GM12864 (cell line): ENCODE measurements at places on chromosomes 2 and 18.

DNA sequence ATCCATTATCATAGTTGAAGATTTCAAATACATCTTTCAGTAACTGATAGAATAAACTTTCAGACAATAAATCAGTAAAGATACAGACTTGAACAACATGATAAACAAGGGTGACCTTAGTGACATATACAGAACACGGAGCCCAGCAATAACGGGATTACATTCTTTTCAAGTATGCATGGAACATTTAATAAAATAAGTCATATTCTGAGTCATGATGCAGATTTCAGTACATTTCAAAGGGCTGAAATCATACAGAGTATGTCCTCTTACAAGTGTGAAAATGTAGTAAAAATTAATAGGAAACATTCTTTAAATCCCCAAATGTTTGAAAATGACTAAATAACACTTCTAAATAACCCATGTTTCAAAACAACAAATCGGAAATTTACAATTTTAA lies 17.2 kb upstream of the KLHL29 start:
- DNase-seq: no peak

GRCh38 chr2:113092864-113093612 lies 25.3 kb downstream of the IL1F10 start:
- DNase-seq: no peak

- DNase-seq: no peak
These were observed 339.2 kb upstream of the HNRNPA3 start for GRCh38 chr2:176873403-176873802.

GRCh38 chr18:13217971-13218367 lies 591 bp upstream of the LDLRAD4 start:
- DNase-seq: no peak

DNA sequence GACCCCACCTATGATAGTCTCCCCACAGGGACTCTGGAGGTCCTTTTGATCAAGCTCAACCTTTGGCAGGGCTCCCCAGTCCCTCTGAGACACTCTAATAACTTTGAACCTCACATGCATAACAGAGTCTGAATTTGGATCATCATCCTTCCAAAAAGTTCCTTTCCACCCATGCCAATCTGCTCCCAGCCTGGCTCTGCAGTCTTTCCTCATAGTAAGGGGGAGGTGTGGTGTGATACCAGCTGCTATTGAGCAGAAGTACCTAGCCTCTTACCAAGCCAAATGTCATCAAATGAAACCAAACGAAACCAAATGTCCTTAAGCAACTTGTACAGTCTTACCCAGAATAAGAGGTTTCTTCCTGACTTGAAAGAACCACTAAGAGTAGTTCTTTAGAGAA lies 36.5 kb downstream of the DTNA start:
- DNase-seq: no peak

- DNase-seq: peak; percentile 70
These were observed 142.3 kb downstream of the ACOXL start for GRCh38 chr2:110874453-110875383.

DNA sequence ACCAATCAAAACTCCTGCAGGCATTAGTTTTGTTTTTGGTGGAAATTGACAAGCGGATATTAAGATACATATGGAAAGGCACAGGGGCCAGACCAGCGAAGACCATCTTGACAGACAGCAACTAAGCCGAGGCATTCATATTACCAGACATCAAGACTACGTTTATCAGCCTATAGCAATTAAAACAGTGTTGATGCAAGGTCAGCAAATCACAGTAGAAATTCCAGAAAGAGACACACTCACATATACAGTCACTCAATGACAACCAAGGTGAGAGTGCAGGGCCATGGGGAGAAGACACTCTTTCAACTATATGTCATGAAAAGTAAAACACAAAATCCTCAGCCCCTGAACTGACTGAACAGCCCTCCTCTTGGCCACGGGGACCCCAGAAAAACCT lies 164.6 kb downstream of the TPO start:
- no peak for DNase-seq

GRCh38 chr18:8871489-8871888 lies 166.1 kb downstream of the MTCL1 start:
- no peak for DNase-seq

DNA sequence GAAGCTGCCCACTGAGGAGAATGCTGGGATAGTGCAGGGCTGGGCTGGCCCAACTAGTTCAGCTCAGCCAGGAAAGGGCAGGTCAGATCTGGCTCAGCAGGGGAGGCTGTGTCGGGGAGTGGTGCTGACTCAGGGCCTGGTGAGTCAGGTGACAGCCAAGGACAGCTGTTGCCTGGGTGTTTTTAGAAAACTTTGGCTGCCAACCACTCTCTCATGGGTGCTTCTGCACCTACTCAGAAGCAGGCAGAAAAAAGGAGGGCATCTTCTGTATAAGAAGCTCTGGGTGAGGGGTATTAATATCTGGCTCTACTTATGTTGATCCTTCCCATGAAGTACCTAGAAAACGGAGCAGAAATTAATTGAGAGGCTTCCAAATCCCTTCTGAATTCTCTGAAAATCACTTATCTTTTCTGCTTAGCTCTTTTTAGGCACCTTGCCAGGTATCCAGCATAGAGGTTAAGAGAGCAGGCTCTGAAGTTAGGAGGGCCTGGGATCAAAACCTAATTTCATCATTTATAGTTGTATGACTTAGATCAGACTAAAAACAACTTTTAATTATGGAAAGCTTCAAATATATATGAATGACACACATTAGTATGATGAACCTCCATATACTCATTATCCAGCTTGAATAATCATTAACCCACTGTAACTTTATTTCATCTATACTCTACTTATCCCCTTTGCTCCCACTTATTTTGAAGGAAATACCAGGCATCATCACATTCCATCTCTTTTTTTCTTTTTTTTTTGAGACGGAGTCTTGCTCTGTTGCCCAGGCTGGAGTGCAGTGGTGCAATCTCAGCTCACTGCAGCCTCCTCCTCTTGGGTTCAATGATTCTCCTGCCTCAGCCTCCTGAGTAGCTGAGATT lies 15.5 kb upstream of the RAB10 start:
- no peak for DNase-seq

GRCh38 chr18:78785706-78786105 lies 193.9 kb upstream of the SALL3 start:
- no peak for DNase-seq

DNA sequence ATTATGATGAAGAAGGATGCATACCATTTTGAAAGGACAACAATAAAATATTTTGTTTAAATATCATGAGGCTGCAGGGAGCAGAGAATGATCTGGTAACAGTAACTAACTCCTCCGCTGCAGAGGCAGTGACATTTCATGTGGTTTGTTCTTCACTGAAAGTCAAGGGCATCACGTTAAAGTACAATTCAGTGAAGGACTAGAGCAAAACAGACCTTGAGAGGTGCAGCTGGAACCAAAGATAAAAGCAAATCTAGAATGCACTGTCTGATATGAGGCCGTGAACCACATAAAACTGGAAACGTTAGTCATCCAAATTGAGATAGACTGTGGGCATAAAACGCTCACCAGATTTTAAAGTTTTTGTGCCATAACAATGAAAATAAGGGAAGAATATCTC lies 522.9 kb upstream of the TNP1 start:
- no peak for DNase-seq

GRCh38 chr2:9741110-9741509 lies 102.2 kb upstream of the TAF1B start:
- DNase-seq: no peak

DNA sequence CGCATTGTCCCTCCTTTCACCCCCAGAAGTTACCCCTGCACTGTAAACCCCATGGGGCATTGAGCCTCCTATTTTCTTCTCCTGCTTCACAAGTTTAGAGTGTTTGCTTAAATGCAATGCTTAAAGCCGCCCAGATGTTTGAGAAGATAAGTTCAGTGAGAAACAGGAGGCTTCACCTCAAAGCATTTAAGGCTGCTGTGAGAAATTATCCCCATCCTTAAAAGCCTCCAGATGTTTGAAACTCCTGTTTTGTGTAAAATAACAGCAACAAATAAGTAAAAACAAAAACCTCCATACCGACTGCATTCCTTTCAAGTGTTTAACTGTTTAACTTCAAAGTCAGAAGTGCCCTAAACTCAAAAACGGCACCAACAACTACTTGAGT lies 81.8 kb downstream of the RTP5 start:
- no peak for DNase-seq

DNA sequence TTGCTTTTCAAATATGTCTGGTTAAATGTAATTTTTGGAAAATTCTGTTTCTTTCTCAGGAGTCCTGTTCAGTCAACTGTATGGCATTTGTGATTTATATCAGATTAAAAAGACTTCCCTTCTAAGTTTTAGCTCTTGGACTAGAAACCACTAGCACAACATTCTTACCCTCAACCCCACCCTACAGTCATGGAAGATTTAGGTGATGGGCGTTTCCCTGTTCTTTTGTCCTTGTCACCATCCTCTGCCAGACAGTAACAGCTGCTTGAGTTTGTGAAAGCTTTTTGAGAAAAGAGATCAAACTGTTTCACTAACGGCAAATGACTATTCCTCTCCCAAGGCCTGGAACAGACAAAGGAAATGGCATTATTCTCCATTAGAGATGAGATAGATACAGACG lies 31.8 kb downstream of the SERPINB5 start:
- no peak for DNase-seq

- no peak for DNase-seq
These were observed 198.7 kb downstream of the CYP26B1 start for GRCh38 chr2:71948781-71949536.

DNA sequence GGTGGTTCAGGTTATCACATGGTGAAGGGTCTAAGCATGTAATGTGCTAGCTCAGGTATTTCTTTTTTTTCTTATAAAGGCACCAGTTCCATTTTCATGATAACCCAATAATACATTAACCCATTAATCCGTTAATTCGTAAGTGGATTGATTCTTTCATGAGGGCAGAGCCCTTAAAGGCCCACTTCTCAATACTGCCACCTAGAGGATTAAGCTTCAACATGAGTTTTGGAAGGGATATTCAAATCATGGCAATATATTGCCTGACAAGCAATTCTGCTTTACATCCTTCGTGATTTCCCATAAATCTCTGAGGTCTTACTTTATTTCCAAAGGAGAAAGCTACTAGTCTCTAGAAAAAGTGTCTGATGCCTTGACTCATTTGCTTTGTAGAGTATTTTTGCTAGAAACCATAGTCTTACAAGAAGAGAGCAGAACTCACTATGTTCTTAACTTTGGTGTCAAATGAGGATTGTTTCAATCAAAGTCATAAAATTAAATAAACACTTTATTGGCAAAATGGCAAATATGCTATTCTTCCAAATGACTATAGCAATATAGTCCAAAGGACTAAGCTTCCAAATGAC lies 271.3 kb downstream of the KCNS3 start:
- DNase-seq: peak; percentile 4

DNA sequence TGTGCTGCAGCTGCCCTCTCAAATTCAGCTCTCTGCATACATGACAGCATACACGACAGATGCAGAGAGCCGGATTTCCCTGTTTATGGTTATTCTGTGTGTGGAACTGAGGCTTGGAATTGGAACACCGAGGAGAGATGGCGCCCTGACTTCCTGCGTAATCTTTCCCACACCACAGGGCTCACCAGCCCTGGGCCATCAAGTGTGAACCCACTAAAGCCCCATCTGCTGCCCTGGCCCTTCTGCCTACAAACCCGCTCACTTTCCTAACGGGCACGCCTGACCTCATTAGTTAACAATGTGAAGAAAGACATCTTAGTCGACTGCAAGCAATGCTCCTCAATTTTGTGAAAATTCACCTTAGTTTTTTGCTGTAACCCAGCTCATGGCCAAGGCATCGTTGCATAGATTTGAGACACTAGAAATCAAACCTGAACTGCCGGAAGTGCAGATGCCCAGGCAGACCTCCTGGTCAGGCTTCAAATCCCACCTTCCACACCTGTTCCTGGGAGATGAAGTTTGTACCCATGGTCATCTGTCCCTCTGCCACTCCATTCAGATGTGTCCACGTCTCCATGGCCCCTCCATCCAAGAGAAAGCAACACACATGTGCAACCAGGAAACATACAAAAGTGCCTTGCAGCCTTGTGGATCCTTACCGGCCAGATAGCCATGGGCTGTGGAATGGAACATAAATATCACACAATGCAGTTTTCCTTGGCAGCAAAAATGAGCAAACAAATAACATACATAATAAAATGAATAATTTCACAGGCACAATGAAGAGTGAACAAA lies 5.0 kb upstream of the CIDEA start:
- DNase-seq: no peak

GRCh38 chr2:45793305-45793962 lies 142.0 kb downstream of the PRKCE start:
- DNase-seq: no peak

DNA sequence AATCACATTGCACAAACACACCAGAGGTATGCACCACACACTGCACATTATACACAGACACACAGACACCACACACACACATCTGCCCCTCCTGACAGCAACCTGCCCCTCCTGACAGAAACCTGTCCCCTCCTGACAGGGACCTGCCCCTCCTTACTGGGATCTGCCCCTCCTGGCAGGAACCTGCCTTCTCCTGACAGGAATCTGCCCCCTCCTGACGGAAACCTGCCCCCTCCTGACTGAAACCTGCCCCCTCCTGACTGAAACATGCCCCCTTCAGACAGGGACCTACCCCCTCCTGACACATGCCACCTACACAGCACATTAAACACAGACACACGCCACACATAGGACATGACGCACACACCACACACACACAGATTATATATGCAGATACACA lies 88.9 kb downstream of the PXDN start:
- DNase-seq: no peak

DNA sequence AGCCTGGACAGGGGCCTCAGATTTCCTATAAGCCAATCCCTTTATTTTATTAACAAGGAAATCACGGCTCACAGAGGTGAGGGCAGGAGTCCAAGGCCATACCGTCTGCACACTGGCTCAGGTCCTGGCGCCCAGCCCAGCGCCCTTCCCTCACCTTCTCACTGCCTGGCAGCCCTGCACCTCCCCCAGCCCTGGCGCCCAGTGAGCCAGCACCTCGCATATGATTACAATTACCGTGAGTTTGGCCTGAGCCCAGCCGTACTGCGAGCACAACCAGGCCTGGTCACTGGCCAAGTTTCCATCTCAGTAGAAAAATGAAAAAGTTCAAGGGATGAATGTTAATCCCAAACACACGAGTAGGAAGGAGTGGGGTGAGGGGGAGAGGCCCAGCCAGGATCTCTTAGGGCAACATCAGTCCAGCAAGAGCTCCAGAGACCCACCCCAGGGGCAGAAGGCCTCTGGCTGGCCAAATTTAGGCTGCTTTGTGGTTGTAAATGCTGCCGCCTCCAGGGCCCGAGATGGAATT lies 68.4 kb downstream of the MCFD2 start:
- DNase-seq: no peak

DNA sequence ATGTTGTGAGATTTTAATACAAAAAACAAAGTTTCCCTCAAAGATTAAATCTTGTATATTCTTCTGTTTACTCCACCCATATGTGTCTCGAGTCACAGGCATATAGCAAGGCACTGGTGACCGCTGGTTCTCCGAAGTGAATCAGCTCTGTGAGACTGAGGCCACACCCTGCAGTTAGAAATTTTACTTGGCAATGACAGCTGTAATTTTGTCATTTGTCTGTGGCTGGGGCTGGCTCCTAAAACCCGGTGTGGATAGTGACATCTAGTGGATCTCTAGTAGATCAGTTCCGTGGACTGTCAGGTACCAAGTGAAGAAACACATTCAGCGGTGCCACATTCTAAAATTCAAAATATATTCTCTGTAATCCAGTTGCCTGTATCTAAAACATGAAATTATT lies 278.0 kb downstream of the NEDD4L start:
- peak; percentile 55 for DNase-seq
